Muscle of leg (tissue), 16 donors: ENCODE measurements at places on chromosomes 3 and 15.
A peak's percentile ranks its signal among the peaks of the same experiment; 100 is the strongest.

DNA sequence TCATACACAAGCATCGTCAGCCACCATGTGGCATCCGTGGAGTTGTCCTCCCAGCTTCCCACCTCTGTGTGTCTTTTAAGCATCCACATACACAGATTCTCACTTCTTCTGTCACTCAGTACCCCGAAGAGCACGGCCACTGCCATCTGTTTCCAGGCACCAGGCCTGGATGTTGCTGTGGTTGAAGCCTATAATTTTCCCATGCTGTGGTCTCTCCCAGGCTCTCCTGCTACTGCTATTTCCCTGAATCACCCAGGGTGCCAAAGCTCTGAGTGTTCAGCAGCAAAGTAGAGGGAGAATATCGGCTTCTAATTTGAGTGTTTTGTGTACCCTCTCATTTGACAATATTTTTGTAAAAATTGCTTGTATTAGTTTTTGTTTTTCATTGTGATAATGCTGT is 265.7 kb downstream of the DIPK2A start:
- no peaks in the 10 kb centered on the region for H3K27me3 ChIP-seq
- H3K27ac ChIP-seq = no peak overlapping the region
- H3K36me3 ChIP-seq = no peaks in the 10 kb centered on the region
- no peak overlapping the region for H3K4me3 ChIP-seq
- H3K4me1 ChIP-seq = peaks cover 2% of the 10 kb centered on the region

DNA sequence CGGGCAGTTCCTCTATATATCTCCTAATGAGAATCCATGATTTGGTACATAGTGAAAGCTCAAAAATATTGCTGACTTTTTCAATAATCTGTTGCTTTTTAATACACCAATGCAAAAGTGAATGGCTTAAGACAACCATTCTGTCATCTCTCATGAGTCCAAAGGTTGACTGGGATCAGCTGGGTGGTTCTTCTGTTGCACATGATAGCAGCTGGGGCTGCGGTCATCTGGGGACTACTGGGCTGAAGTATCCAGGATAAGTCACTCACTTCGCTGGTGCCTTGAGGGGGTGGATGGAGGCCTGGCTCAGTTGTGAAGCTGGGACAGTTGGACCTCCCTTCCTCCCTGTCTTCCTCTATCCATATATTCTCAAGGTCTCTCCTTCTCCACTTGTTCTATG is 53.7 kb downstream of the NOX5 start:
- H3K4me1 ChIP-seq = peaks cover 2% of the 10 kb centered on the region
- DNase-seq = no peak
- H3K27ac ChIP-seq = no peak overlapping the region
- H3K27me3 ChIP-seq = peaks cover 2% of the 10 kb centered on the region
- no peak overlapping the region for H3K4me3 ChIP-seq

- no peak overlapping the region for H3K27ac ChIP-seq
- H3K36me3 ChIP-seq = peaks cover 50% of the 10 kb centered on the region
- H3K4me1 ChIP-seq = peaks cover 70% of the 10 kb centered on the region
Observed at GRCh38 chr3:39144095-39144747, 9.2 kb downstream of the CSRNP1 start.

DNA sequence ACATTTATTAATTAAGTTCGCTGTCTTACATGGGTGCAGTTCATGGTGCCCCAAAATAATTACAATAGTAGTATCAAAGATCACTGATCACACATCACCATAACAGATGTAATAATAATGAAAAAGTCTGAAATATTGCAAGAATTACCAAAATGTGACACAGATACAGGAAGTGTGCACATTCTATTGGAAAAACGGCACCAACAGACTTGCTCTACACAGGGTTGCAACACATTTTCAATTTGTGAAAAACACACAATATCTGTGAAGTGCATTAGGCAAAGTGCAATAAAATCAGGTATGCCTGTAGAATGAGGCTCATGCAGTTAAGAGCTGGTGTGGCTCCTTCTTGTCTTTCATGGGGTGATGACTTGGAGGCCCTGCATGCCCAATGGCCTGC is 265.8 kb downstream of the RPLP1 start:
- no peak overlapping the region for H3K27ac ChIP-seq
- H3K36me3 ChIP-seq = no peaks in the 10 kb centered on the region
- no peak for DNase-seq
- H3K4me3 ChIP-seq = no peak overlapping the region
- H3K27me3 ChIP-seq = peaks cover 9% of the 10 kb centered on the region

GRCh38 chr15:60003243-60004008 is 685 bp upstream of the FOXB1 start:
- no peak overlapping the region for H3K4me3 ChIP-seq
- no peak for DNase-seq
- peaks cover 83% of the 10 kb centered on the region for H3K27me3 ChIP-seq
- H3K27ac ChIP-seq = no peak overlapping the region
- H3K36me3 ChIP-seq = no peaks in the 10 kb centered on the region

GRCh38 chr3:196440041-196440537 is 7.9 kb upstream of the UBXN7 start:
- H3K36me3 ChIP-seq = no peaks in the 10 kb centered on the region
- no peaks in the 10 kb centered on the region for H3K4me1 ChIP-seq
- H3K4me3 ChIP-seq = no peak overlapping the region
- peak; percentile 17 for DNase-seq
- H3K27ac ChIP-seq = no peak overlapping the region

GRCh38 chr15:90151989-90152645 is 49.0 kb upstream of the SEMA4B start:
- no peak overlapping the region for H3K4me3 ChIP-seq
- H3K27ac ChIP-seq = no peak overlapping the region
- no peak for DNase-seq
- no peaks in the 10 kb centered on the region for H3K27me3 ChIP-seq

DNA sequence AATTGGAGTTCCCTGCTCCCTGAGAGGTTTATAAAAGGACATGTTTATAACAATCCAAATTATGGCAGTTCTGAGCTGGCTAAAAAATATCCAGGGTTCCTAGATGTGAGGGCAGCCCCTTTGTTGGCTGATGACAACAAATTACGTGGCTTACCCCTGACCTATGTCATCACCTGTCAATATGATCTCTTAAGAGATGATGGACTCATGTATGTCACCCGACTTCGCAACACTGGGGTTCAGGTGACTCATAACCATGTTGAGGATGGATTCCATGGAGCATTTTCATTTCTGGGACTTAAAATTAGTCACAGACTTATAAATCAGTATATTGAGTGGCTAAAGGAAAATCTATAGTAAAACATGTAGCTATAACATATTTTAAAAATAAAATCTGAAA is 13.9 kb downstream of the AADAC start:
- no peak overlapping the region for H3K27ac ChIP-seq
- no peak for DNase-seq
- no peaks in the 10 kb centered on the region for H3K27me3 ChIP-seq

- H3K4me1 ChIP-seq = peaks cover 8% of the 10 kb centered on the region
- H3K4me3 ChIP-seq = no peak overlapping the region
- H3K36me3 ChIP-seq = no peaks in the 10 kb centered on the region
- H3K27me3 ChIP-seq = peaks cover 48% of the 10 kb centered on the region
Observed at GRCh38 chr15:45121706-45122417, 7.7 kb downstream of the DUOXA2 start.

GRCh38 chr15:34472947-34473346 is 35.3 kb upstream of the GOLGA8A start:
- no peak overlapping the region for H3K4me3 ChIP-seq
- H3K36me3 ChIP-seq = no peaks in the 10 kb centered on the region
- no peaks in the 10 kb centered on the region for H3K4me1 ChIP-seq
- DNase-seq = no peak
- H3K27me3 ChIP-seq = no peaks in the 10 kb centered on the region

GRCh38 chr3:146421819-146422759 is 47.3 kb downstream of the PLSCR2 start:
- no peak for DNase-seq
- H3K27me3 ChIP-seq = no peaks in the 10 kb centered on the region
- no peaks in the 10 kb centered on the region for H3K4me1 ChIP-seq
- no peaks in the 10 kb centered on the region for H3K36me3 ChIP-seq
- no peak overlapping the region for H3K4me3 ChIP-seq
- H3K27ac ChIP-seq = no peak overlapping the region

DNA sequence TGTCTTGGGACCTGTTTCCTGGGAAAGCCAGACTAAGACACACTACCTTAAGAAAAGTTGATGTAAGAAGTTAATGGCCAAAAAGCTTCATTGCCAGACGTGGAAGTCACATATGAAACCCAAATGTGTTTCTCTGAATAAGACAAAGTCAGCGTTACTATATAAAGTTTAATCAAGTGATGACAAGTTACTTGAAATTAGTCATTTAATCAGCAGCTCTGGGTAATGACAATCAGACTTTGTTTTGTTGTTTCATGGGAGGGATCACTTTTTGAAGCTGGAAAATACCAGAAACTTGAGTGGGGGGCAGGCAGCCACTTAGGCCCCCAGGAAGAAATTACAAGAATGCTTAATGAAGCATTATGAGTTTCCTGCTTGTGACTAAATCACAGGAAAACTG is 218.6 kb downstream of the PTPRG start:
- H3K27ac ChIP-seq = no peak overlapping the region
- H3K36me3 ChIP-seq = no peaks in the 10 kb centered on the region
- H3K27me3 ChIP-seq = no peaks in the 10 kb centered on the region
- no peak for DNase-seq
- no peaks in the 10 kb centered on the region for H3K4me1 ChIP-seq

GRCh38 chr3:130990282-130990681 is 36.3 kb downstream of the ASTE1 start:
- H3K27me3 ChIP-seq = no peaks in the 10 kb centered on the region
- no peaks in the 10 kb centered on the region for H3K4me1 ChIP-seq
- H3K27ac ChIP-seq = no peak overlapping the region
- DNase-seq = no peak
- H3K36me3 ChIP-seq = peaks cover 9% of the 10 kb centered on the region

GRCh38 chr3:122094693-122095092 is 39.5 kb downstream of the CD86 start:
- H3K36me3 ChIP-seq = no peaks in the 10 kb centered on the region
- H3K4me1 ChIP-seq = peaks cover 16% of the 10 kb centered on the region
- no peak overlapping the region for H3K27ac ChIP-seq
- H3K4me3 ChIP-seq = no peak overlapping the region

GRCh38 chr3:165254812-165255211 is 58.6 kb upstream of the SLITRK3 start:
- DNase-seq = peak; percentile 28
- H3K27ac ChIP-seq = no peak overlapping the region
- no peaks in the 10 kb centered on the region for H3K27me3 ChIP-seq
- H3K36me3 ChIP-seq = no peaks in the 10 kb centered on the region
- no peak overlapping the region for H3K4me3 ChIP-seq

GRCh38 chr3:23399221-23399620 is 196.1 kb downstream of the UBE2E2 start:
- H3K4me3 ChIP-seq = no peak overlapping the region
- H3K4me1 ChIP-seq = no peaks in the 10 kb centered on the region
- no peaks in the 10 kb centered on the region for H3K27me3 ChIP-seq

DNA sequence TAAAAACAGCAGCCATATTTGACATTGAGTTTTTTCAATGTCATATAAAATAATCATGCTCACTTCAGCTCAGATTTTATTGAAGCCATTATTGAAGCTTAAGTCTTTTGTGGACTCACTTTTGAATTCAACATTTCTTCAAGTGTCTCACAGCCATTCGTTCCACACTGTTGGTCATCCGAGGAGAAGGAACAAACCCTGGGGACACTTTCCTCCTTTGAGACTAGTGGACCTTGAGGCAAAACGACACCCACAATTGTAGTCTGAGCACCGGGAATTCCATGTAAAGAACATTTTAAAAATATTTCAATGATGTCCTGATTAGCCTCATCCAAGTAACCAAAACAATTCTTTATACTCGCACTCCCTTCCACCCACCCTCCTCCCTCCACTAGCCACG is 174.7 kb downstream of the CD47 start:
- H3K4me1 ChIP-seq = no peaks in the 10 kb centered on the region
- no peak overlapping the region for H3K4me3 ChIP-seq
- no peak for DNase-seq
- H3K27ac ChIP-seq = no peak overlapping the region

DNA sequence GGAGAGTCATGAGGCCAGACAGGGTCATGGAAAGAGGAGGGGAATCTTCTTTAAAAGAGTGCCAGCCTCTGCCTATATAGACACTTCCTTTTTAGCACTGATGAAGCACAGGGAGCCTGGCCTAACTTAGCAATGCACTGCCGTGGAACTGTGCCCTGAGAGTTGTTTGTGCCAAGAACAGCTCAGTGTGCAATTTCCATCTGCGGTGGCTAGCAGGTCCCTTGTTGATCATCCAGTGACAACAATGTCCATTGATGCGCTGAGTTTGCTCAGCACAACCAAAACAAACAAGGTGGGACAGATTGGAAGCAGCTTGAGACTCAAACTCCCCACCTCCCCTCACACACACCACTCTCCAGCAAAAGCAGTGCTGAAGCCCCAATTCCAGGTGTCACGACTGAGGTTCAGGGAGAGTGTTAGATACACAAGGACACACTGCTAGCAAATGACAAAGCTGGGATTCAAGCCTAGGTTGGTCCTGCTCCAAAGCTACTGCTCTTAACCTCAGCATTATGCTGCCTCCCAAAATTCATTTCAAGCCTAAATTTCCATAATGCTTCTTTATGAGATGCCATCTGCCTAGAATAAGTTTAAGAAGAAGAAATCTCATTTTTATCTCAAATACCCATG is 316.6 kb upstream of the UBE2E2 start:
- H3K27me3 ChIP-seq = no peaks in the 10 kb centered on the region
- H3K4me1 ChIP-seq = peaks cover 6% of the 10 kb centered on the region
- no peak overlapping the region for H3K27ac ChIP-seq
- no peaks in the 10 kb centered on the region for H3K36me3 ChIP-seq
- peak; percentile 51 for DNase-seq
- H3K4me3 ChIP-seq = no peak overlapping the region
